Right renal cortex interstitium (tissue), 3 donors: ENCODE measurements at places on chromosomes 1 and 21. TPM values are rescaled to one million over a fixed set of nuclear protein-coding genes. Genes with fewer than 3 reads are reported as not detected.

- DNase-seq, result no peak
These were observed 1.8 kb downstream of the CDKN2C start for GRCh38 chr1:50971748-50972305.

DNA sequence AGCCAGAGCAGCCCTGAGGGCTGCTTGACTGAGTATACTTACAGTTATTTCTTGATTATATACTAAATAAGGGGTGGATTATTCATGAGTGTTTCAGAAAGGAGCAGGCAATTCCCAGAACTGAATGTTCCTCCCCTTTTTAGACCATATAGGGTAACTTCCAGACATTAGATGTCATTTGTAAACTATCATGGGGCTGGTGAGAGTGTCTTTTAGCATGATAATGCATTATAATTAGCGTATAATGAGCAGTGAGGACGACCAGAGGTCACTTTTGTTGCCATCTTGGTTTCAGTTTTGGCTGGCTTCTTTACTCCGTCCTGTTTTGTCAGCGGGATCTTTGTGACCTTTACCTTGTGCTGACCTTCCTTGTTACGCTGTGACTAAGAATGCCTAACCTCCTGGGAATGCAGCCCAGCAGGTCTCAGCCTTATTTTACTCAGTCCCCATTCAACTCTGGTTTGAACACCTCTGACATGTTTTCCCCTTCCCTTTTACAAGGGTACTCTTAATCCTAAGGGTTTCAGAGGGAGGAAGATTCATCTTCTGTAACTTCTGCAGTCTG, 16.2 kb downstream of the KCTD3 start:
- DNase-seq, result no peak

GRCh38 chr1:32525053-32525452, 14.2 kb upstream of the ZBTB8A start:
- DNase-seq, result no peak

DNA sequence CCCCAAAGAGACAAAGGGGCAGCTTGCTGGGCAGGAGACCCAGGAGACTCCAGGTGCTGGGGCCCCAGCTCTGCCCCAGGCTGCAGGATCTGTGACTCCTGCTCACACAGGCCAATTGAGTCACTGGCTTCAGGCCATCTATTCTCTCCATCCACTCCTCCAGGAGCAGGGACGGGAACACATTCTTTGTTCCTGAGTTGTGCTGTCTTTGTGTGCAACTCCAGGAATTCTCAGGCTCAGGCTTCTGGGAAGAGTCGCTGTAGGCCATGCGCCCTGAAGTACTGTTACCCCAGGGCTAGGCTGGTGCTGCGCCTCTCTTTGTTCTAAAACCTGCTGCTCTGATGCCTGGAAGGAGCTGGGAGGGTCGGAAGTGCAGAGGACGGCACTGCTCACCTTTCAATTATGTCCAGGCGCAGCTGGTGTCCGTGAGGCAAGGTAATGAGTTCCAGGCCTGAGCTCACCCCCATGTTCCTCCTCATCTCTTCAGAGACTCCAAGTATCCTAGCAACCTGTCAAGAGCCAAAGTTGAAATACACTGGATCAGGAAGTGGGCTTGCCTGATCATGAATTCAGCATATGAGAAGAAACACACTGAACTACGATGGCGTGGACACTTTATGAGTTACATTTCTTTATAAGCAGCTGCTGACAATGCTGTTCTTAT, 105.9 kb downstream of the BCAR3 start:
- DNase-seq, result no peak

The ST6GALNAC3 gene
- polyA plus RNA-seq, result 90.2 TPM

The PODN gene
- 1.8 TPM for polyA plus RNA-seq

DNA sequence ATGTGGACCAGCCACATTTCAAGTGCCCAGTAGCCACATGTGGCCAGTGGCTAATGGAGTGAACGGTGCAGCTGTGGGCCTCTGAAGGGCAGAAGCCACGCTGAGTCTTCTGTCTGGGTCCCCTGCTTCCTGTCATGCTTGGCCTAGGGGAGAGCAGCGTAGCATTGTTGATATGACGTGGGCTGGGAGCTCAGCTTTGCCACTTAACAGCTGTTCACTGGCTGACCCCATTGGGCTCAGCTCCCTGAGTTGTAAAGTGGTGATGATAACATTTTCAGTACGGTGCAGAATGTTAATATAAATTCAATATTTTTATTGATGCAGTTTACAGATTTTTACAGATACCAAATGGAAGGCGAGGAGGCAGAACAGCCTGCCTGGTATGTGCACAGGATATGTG, 4.5 kb downstream of the PODN start:
- DNase-seq, result no peak

DNA sequence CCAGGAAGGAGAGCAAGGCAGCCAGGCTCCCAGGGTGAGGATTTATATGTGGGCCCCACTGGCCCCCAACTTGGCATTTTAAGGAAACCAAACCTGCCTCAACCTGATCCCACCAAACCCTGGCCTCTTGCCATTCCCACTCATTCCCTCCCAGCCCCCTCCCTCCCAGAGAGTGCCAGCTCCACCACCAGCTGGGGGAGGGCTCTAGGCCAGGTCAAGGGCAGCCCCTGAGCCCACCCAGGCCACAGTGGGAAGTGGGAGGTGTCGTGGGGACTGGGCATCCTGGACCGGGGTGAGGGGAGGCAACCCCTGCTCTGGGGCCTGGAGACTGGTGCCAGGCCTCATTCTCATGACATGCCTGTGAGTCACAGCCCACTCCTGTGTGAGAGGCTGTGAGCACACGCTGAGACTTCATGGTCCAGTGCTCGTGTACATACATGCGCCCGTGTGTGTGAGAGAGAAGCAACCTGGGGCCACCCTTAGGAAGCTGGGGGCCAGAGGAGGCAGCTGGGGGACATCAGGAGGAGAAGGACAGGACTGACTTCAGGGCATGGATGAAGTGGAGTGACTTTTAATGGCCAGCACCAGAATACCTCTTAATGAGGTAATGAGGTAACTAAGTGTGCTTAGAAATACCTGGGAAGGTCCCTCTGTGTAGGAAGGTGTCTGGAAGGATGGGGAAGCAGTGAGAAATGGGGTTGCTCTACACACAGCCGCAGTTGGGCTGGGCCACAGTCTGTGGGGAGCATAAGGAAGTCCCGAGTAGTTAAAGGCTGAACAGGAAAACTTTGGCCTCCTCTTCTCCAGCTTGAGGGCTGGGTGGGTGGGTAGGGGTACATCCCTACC, at the start of gene S100A2:
Gene S100A2 (minus strand): TSS at position 316 of the 846 bp plus-strand sequence. CDS start 1,967 bp downstream, outside the sequence.
- no peak for DNase-seq

- DNase-seq, result no peak
These were observed 224.8 kb upstream of the KCNK2 start for GRCh38 chr1:214857716-214858115.

DNA sequence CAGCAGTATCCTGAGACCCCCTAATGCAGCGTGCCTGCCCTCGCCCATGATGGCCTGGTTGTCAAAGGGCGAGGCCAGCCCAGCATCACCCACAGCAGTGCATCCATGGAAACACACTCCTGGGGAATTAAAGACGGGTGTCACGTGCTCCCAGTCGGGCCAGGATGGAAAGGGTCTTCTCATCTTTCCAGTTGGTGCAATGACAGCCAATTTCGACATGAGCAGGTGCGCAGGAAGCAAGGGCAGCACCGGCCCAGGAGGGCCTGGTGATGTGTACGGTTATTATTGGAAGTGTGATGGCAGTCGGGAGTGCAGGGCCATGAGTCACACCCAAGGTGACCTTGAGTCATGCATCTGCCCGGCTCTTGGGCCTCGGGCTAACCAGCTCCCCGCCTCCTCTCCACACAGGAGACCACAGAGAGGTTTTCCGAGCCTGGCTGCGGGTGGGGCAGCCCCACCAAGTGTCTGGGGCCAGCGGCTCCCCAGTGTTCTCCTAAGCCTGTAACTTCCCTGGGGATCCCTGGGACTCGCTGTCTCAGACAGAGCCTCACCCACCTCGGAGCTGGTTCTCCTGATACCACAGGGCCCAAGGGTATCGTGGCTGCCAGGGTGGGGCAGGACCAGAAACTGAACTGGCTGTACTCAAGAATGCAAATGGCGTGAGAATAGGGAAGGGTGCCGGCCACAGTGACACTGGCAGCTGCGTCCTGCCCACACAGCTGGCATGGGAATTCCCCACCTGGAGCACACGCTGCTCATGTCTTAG, 119.8 kb downstream of the SIK1 start:
- no peak for DNase-seq

DNA sequence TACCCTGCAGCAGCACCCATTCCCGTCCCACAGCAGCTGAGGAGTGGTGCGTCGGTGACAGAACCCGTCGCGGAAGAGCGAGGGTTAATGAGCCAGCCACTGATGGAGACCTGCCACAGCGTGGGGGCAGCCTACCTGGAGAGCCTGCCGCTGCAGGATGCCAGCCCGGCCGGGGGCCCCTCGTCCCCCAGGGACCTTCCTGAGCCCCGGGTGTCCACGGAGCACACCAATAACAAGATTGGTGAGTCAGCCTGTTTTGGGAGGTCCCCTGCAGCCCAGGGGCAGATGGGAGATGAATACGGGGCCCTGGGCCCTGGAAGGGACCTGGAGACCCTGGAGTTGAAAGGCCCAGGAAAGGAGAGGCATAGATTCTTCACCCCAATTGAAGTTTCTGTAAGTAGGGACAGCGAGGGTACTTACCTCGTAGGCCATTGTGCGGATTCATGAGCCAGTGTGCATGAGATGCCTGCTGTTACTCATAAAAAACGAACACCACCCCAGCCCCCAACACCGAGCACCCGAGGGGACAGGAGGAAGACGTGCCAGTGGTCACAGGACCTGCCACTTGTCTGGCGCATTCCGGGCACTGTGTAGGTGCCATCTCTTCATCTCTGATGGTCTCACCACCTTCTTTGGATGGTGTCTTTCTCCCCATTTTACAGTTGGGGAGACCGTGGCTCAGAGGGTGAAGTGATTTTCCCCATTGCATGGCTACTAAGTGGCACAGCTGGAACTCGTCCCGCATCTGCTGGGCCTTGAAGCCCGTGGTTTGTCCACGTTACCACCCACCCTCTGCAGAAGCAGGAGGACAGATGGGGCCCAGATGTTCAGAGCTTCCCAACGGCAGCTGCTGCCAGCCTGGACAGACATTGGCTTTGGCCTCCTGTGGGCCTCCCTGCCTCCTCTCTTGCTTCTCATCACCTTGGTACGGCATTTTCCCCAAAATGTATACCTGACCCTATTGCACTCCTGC, 28.3 kb upstream of the TNFRSF1B start:
- no peak for DNase-seq

GRCh38 chr1:190479516-190479915, 1.9 kb upstream of the BRINP3 start:
- no peak for DNase-seq

- no peak for DNase-seq
These were observed 5.8 kb downstream of the ELF3 start for GRCh38 chr1:202016022-202016810.

DNA sequence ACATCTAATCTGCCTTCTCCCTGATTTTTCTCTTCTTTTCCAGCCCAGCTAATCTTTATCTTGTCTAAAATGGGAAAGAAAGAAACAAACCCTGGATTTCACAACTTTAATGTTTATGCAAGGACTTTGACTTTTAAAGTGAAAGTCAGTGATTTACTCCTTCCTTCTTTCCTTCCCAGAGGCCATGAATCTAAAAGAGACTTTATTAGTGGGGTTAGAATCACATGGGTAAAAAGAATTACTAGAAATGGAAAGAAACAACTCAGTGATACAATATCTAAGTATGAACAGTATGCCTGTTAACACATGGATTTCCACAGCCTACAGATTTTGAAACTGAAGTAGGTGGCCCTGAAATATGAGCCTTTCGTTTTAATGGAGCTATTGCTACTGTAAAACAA, 59.8 kb upstream of the KCNK2 start:
- DNase-seq, result peak; percentile 35

The TMEM200B gene
- polyA plus RNA-seq, result 13.7 TPM

DNA sequence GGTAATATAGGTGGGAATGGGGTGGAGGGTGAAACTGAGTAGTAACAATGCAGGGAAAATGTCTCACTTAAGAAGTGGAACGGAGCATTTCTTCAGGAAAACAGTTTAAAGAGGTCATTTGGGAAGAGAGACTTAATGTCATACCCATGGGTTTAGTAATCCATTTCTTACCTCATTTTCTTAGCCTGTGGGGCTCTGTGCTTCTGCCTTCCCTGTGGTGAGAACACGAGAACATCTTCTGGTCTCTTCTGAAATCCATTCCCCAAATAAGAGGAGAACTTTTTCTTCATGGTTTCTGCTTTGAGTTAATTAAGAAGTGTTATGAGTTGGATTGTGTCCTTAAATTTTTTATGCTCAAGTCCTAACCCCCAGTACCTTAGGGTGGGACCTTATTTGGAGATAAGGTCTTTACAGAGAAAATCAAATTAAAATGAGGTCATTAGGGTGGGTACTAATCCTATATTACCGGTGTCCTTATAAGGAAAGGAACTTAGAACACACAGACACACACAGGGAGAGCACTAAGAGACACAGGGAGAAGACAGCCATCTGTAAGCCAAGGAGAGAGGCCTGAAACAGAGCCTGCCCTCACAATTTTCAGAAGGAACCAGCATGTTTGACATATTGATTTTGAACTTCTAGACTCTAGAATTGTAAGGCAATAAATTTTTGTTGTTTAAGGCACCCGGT, 5.4 kb downstream of the CCDC190 start:
- no peak for DNase-seq

The HMGCS2 gene
- 44.8 TPM for polyA plus RNA-seq
